ENCODE measurements at places on chromosomes 16 and 17.

DNA sequence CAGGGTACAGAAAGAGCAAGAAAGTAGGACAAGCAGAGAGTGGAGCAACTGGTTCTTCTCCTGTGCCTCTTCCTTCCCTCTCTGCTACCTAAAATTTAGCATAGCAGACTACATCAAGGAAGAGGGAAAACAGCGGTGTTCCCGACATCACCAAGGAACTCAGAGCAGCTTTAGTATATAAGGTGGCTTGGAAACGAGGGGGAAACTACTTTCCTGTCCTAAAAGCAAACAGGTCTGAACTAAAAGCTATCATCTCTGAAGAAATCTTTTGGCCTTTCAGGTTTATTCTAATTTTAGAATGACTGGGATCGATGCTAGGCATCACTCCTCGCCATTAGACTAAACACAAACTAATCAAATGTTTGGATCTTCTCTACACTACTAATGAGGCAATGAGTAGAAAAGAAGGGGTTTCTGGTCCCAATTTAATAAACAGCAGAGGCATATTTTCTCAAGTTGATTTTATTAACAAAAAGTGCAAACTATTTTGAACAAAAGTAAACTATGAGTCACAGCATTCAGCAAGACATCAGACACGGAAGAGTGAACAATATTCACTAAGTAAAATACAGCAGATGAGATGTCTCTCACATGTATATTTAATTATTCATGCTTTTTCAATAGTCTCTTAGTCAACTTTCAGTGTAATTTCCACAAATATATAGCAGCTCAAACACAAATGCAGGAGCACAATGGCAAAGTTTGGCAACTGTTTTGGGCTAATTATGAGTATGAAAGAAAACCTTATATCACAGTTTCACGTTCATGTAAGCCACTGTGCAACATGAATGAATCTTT is 108.7 kb downstream of the TRIM37 start:
- DNase-seq: no peak

- no peak for DNase-seq
Measured at GRCh38 chr16:73023320-73023719, 24.6 kb downstream of the ZFHX3 start.

- DNase-seq: no peak
Measured at GRCh38 chr16:86222547-86222946, 287.8 kb upstream of the FOXF1 start.

- peak; percentile 33 for DNase-seq
Measured at GRCh38 chr16:24670623-24671454, 58.6 kb upstream of the TNRC6A start.

- no peak for DNase-seq
Measured at GRCh38 chr17:76720941-76721340, 5.5 kb downstream of the JMJD6 start.

GRCh38 chr17:66938656-66939055 is 25.9 kb upstream of the CACNG4 start:
- DNase-seq: no peak

GRCh38 chr16:47026492-47026891 is 53.0 kb upstream of the DNAJA2 start:
- DNase-seq: no peak

Measured in GM12865 (cell line).